ENCODE measurements at places on chromosomes 5 and 9.

- DNase-seq, result no peak
These were observed 4.7 kb downstream of the VAV2 start for GRCh38 chr9:133987446-133987788.

DNA sequence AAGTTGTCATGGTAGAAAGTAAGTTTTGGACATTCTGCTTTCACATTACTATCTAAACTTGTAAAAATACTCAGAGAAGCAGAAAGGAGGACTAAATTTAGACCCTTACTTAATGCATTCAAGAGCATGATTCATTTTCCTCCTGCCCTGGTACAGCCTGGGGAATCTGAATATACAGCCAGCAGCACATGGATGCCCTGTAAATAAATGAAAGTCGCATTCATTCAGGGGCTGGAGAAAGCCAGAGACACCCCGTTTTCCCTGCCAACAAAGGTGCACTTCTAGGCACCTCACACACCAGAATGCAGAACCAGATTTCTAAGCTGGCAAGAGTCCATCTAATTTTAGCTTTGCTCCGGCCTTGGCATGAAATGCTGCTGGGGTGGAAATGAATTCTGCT is 172.7 kb upstream of the KLF9 start:
- no peak for DNase-seq

DNA sequence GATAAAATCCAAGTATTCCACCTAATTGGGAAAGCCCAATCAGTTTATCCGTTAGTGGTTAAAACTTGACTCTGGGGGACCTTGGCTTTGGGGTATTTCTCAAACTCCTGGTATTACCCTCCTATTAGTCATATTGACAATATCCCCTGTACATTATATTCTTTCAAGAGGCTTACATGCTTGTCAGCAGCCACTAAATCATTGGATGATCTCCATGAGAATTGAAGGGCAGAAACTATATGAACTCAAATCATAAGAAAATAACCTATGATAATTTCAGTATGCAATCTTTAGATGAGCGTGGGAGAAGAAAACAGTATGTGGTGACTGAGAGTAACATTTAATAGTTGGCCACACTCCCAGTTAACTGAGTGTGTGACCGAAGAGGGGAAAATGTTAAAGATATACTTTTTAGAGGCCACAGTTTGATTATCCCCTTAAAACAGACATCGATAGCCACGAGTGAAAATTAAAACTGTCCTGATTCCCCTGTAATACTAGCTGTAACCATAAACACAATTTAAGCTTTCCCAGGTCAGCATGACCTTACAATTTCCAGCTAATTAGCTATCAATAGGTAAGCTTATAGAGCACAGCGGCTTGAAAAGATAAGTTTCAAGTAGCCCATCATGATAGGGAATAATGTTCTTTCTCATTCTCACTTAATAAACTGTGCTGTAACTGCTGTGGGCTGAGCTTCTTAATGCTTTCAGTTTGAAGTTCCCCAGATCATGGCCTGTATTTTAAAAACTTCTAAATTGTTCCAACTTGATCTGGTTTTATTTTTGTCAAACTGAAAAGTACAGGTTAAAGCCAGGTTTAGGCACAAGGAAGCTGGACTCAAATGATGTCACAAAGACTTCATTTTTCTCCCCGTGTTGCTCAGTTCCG is 58.6 kb downstream of the PUM3 start:
- DNase-seq, result no peak

- no peak for DNase-seq
These were observed 111.8 kb downstream of the CARTPT start for GRCh38 chr5:71830681-71831539.

- DNase-seq, result peak; percentile 82
These were observed 22.0 kb upstream of the AK3 start for GRCh38 chr9:4762886-4763541.

DNA sequence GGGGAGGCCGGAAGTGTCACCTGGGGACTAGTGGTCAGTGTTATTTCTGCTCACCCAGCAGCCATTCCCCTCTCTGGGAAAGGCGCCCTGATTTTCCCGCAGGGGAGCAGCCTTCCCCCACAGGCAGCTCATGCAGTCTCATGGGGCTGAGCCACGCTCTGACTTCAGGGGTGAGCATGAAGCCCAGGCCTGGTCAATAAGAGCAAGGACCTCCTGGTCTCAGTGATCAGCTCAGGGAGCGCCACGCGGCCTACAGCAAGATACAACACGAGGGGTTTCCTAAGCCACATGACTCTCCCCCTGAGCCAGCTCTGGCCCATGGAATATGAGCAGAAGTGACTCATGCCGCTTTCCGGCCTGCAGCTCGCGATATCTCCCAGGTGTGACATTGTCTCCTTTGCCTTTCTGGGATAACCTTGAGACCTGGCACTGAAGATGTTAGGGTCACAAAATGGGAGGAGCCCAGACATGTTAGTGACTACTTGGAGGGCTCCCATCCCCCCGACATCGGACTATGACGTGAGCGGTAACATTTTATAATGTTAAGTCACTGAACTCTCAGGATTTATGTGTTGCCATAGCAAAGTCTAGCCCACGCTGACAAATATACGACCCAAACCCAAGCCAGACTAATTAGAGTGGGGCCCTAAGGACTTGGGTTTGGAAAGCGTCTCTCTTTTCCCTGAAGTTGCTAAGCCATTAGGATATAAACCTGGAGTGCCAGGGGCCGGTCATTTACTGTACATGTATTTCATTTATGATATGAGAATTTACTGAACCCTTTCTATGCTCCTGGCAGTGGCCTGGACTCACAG is 46.5 kb upstream of the GFPT2 start:
- DNase-seq, result no peak

DNA sequence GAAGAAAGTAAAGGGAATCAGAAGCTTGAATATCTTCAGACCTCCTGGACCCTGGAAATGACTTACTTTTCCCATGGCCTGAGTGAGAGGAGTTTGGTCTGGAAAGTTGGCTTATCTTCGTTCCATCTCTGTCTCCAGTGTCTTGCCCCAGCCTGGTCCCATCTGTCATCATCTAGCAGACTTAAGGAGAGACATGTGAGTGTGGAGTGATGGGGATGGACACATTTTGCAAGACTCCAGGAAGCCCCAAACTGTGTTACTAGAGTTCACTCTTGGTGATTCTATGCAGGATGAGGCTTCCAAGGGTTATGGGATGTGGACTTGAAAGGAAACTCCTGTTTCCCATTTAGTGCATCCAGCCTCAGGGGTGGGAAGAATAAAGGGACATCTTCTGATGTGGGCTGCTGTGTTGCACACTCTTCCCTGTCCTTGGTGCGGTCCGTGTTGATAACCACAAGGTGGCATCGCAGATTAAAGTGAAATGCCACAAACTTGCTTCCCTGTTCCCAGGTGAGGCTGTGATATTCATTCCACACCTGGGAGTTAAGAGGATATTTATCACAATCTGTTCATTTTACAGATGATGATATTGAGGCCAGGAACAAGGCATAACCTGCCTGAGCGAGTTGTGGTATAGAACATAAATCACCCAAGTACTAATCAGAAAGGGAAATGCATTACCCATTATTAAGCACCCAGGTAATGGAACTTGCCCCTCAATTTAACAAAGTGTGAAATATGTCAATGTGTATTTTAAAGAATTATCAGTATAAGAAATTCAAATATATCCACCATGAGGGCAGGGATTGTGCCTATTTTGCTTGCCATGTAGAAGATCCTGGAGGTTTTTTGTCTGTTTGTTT is 269.9 kb upstream of the PAPPA start:
- DNase-seq, result peak; percentile 59

DNA sequence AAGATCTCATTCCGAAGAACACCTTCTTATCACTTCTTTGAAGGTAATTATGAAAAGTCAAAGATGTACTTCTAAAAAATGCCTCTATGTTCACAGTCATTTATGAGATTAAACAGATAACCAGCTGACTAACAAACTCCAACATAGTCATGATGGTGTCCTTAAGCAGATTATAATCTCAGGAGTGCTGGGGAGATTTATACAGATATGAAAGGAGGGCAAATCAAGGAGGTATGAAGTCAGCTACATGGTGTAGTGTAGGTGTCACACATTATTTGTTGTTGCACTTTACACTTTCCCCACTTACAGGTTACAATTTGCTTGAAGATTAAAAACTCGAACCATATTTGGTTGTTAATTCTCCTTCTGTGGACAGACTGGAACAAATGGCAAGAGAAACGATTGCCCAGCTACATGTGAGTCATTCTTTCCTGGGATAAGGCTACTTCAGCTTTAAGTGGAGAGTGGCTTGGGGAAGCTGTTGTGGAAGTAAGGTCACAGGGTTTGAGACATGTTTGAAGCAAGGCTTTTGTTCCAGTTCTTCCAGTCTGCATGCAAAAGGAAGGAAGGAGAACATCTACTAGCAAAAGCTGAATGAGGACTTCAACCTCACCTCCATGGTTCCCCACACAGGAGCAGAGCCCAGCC is 320.1 kb downstream of the ADGRV1 start:
- no peak for DNase-seq
